A172 (cell line): ENCODE measurements at places on chromosomes 16 and 17. TPM values are rescaled to one million over a fixed set of nuclear protein-coding genes. Genes with fewer than 3 reads are reported as not detected.

ASGR2 gene
- not detected in 2 replicates for total RNA-seq

ACSM2A gene
- not detected in 2 replicates for total RNA-seq

TP53TG3B gene
- not detected in 2 replicates for total RNA-seq

USP32 gene
- 39.0 and 46.2 TPM in 2 replicates for total RNA-seq

DNA sequence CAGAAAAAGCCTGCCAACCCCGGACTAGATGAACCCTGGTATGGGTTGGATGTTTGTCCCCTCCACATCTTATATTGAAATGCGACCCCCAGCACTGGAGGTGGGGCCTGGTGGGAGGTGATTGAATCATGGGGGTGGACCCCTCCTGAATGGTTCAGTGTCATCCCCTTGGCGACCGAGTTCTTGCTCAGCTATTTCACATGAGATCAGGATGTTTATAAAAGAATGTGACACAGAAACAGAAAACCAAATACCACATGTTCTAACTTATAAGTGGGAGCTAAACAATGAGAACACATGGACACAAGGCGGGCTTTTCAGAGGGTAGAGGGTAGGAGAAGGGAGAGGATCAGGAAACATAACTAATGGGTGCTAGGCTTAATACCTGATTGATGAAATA lies 576.0 kb upstream of the HSBP1 start:
- no peak for DNase-seq

DNA sequence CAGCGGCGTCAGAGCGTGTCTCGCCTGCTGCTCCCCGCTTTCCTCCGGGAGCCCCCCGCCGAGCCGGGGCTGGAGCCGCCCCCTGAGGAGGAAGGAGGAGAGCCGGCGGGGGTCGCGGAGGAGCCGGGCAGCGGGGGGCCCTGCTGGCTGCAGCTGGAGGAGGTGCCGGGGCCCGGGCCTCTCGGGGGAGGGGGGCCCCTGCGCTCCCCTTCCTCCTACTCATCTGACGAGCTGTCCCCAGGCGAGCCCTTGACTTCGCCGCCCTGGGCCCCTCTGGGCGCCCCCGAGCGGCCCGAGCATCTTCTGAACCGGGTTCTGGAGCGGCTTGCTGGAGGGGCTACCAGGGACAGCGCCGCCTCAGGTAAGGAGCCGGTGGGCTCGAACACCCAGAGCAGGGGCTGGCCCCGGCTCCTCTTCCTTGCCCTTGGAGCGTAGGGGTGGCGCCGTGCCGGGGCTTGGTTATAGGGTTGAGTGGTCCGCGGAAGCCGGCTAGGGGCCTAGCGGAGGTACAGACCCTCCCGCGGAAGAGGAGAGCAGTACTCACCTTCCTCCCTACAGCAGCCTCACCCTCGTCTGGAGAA lies 841 bp downstream of the RAPGEFL1 start:
- DNase-seq = no peak

DNA sequence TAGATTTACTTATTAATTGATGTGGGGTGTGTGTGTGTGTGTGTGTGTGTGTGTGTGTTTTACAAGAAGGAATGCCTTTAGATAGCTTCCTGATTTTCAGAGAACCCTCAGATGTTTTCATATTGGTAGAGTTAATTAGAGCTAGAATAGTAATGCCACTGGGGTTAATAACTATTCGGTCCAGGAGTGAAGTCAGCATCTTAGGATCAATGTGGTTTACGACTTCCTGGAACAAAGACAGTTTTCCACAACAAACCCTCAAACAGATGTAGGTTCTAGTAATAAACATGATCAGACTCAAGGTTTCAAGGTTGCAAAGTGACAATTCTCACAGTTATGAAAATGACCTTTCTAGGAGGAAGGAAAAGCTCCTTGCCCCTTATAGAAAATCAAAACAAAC lies 12.2 kb upstream of the SLC52A1 start:
- no peak for DNase-seq

DNA sequence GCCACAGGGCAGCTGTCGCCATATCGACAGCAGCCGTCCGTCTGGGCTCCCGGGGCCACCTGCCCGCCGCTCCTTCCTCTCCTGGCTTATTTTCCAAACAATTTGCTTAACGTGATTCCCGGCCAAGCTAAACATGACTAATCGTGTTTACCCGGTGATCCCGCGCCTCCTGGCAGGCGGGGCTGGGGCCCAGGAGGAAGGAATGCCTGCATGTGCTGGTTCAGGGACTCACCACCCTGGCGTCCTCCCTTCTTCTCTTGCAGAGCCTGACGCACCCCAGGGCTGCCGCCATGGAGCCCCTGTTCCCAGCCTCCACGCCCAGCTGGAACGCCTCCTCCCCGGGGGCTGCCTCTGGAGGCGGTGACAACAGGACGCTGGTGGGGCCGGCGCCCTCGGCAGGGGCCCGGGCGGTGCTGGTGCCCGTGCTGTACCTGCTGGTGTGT lies 6.1 kb downstream of the SSTR5 start:
- DNase-seq = peak; percentile 88

GRCh38 chr17:79400989-79401703 lies 209.7 kb downstream of the RBFOX3 start:
- peak; percentile 46 for DNase-seq

DNA sequence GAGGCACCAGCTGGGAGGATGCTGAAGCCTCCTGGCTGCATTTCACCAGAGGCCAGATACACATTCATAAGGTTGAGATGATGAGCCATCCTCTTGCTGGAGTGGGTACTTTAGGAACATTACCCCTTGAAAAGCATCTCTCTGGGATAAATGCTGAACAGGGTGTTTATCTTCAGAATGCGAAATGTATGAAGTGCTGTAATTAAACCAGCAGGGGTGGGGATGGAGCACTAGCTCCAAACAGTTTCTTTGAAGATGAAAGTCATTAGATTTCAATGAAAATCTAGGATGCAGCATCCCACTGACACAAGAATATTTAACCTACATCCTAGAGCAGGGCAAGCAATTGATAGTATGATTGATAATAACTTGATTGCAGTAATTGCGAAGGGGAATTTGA lies 158.1 kb downstream of the CYLD start:
- no peak for DNase-seq

DNA sequence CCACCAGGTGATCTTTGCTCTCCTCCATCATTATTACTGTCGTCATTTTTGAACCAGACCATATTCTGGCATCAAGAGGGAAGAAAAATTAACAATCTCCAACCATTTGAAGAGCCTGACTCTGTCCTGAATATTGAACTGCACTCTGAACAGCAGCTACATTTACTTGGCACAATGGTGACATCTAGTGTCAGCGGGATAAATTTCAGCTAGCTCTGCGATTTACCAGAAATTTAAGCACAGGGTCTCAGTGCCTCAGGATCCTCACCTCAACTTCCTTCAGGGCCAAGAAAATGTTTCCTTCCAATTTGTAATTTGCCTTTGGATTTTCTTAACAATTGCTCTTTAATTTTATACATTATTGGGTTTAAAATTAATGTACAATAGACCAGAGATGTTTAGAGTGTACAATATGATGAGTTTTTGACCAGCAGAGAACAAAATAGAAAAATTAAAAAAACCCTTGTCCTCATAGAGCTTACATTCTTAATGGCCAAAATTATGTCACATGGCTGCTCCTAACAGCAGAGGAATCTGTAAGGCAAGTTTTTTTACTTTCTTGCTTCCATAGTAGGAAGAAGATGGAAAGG lies 10.7 kb upstream of the ZNF19 start:
- DNase-seq = peak; percentile 28

DNA sequence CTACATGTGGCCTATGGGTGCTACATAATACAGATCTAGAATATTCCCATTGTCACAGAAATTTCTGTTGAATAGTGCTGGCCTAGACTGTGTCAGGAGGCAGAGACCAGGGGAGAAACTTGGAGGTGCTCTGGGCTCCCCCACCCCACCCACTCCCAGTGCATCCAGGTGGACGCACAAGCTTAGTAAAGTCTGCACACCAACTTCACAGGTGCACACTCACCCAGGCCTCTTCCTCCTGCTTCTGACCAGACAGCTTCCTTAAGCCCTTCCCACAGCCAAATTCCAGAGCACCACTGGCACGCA lies 7.6 kb upstream of the CNP start:
- no peak for DNase-seq

GRCh38 chr17:915538-916201 lies 63.9 kb downstream of the NXN start:
- DNase-seq = no peak

DNA sequence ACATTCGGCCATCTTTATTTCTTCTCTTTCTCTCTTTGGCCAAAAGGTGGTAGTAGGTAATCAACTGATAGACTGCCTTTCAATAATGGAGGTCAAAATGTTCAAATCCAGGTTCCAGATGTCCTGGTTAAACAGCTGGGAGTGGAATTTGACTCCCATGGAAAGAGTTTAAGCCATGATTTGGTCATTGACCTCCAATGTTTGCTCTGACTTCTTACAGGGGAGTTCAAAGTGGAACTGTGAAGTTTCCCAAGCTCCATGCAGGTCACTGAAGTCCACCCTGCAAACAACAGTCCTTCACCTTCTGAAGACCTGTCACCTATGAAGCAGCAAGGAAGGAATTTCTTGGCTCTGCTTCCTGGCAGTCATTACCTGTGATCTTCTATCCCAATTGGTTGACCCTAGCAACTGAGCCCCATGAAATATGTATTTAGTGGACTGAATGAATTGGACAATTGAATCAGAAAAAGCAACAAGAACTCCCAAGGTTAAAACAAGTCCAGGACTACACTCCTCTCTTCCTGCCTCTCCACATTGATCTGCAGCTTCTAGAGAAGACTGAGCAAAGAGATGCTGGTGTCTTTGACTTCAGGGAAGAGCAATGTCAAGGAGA lies 28.0 kb upstream of the SOX9 start:
- no peak for DNase-seq

GRCh38 chr16:75342308-75342811 lies 90.9 kb upstream of the BCAR1 start:
- DNase-seq = peak; percentile 85

DNA sequence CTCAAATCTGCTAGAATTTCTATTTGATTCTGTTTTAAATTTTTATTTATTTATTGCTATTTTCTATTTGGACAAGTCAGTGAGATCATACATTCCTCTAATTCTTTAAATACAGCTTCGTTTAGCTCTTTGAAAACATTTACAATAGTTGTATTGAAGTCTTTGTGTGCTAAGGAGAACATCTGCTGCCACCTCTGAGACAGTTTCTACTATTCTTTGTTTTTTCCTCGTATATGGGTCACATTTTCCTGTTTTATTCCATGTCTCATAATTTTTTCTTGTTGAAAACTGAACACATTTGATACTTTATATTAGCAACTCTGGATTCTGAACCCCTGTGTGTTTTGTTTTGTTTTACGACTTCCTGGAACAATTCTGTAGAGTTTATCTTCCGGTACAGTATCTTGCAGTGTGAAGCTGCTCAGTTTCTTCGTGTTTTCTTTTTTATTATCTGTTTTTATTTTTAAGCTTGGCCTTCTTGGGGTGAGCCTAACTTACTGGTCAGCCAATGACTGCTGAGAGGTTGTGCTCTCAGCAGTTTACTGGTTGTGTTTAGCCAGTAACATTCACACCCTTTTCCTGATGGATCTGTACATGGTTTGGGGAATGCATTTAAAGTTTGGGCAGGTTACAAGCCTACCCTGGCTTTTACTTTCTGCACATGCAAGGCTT lies 99.0 kb downstream of the CA4 start:
- DNase-seq = no peak

DNA sequence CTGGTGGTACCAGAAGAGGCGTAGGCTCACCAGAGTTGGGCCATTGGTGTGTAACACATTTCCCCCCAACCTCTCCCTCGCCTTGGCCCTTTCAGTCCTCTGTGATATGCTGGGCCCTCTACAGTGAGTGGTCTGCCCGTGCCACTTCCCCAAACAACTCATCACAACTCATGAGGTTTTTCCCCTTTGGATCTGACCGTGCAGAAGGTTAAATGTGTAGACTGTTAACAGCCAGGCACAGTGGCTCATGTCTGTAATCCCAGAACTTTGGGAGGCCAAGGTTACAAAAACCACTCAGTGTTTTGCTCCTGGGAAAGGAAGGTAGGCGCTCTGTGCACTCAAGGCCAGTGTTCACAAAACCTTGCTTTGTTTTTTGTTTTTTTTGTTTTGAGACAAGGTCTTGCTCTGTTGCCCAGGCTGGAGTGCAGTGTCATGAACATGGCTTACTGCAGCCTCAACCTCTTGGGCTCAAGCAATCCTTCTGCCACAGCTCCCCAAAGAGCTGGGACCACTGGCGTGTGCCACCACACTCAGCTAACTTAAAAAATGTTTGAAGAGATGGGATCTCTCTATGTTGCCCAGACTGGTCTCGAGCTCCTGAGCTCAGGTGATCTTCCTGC lies 11.3 kb upstream of the CYB5B start:
- no peak for DNase-seq

DNA sequence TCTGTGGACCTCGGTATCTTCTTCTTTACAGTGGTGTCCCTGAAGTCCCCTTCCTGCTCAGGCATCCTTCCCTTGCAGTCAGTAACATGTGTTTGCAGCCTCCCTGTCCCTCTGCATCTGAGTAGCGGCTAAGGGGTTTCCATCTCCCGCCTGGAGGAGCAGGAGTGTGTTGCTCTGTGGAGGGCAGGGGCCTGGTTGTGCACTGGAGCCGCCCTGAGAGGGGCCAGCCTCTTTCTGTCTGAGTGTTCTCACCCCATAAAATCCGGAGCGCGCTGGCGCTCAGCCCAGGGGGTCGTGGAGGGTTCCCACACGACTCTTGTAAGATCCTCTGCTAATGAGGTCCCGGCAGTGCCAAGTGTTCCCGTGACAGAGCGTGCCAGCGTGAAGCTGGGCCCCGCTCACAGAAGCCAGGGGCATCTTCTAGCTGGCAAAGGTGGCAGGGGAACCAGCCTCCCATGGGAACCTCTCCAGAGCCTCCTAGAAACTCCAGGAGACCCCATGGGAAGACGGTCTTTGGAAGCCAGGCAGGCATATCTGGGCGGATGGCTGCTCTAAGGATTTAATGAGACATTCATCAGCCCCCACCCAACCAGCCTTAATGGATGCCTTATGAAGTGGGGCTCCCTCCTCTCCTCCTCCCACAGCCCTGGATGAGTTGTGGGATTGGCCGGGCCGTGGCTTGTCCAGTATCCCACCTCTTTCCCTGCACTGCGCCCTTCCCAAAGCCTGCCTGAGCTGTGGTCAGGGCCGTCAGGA lies 91.4 kb upstream of the GSE1 start:
- no peak for DNase-seq

- DNase-seq = no peak
These were observed 679.8 kb upstream of the KIF2B start for GRCh38 chr17:53142890-53143289.

DNA sequence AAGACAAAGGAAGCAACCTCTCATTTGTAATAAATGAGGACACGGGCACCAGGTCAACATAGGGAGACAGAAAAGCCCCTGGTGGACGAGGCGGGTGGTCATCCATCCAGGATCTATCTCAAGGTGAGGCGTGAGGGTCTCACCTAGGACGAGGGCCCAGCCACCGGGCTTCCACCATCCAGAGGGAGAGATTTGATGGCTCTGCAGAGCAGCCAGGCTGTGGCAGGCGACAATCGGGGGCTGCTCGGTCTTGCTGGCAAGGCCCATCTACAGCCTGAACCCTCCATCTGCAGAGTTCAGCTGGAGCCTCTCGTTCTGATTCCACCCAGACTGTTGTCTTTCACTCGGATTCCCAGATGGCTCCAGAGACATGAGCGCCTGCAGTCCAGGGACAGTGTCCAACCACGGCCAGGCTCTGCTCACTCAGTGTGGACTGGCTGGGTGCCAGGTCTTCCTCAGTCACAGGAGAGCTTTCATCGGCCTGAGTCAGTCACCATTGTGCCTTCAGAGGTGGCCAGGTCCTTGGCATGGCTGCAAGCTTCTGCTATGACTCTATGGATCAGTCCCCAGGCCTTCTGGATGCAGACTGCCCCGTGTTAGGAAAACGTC lies 5.9 kb downstream of the LITAFD start:
- DNase-seq = peak; percentile 62

- DNase-seq = peak; percentile 59
These were observed 7.0 kb downstream of the MT2A start for GRCh38 chr16:56615353-56615752.

- no peak for DNase-seq
These were observed 45.8 kb upstream of the ARHGAP17 start for GRCh38 chr16:25060920-25061319.
